ENCODE measurements at places on chromosomes 12 and 14.

- no peak for DNase-seq
Measured at GRCh38 chr12:112413855-112414625, 4.6 kb upstream of the RPL6 start.

GRCh38 chr12:48189331-48190125, 6.1 kb downstream of the CCDC184 start:
- DNase-seq, result peak; percentile 58

GRCh38 chr14:104386151-104386841, 193.3 kb upstream of the C14orf180 start:
- no peak for DNase-seq

- peak; percentile 78 for DNase-seq
Measured at GRCh38 chr14:55579724-55580469, at the start of gene KTN1. Gene KTN1, plus strand, starts transcription at chr14:55580207. Its CDS starts 31,842 bp downstream, at chr14:55612049.

- DNase-seq, result no peak
Measured at GRCh38 chr12:108194585-108194984, 65.5 kb downstream of the WSCD2 start.

DNA sequence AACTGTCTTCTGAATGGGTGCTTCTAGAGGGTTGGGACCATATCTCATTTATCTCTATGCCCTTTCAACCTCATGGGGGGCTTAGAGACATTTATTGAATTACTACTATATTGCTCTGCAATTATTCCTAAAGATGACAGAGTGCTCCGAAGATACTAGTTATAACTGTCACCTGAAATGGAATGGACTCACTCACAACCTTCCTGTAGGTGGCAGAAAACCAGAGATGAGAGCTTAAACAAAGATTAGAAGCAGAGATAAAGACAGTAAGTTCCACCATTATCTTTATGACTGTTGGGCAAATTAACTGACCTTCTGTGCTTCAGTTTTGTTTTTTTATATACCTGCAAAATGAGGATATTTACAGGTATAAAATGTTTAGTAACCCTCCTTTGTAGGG, 31.5 kb upstream of the GTF2A1 start:
- no peak for DNase-seq

DNA sequence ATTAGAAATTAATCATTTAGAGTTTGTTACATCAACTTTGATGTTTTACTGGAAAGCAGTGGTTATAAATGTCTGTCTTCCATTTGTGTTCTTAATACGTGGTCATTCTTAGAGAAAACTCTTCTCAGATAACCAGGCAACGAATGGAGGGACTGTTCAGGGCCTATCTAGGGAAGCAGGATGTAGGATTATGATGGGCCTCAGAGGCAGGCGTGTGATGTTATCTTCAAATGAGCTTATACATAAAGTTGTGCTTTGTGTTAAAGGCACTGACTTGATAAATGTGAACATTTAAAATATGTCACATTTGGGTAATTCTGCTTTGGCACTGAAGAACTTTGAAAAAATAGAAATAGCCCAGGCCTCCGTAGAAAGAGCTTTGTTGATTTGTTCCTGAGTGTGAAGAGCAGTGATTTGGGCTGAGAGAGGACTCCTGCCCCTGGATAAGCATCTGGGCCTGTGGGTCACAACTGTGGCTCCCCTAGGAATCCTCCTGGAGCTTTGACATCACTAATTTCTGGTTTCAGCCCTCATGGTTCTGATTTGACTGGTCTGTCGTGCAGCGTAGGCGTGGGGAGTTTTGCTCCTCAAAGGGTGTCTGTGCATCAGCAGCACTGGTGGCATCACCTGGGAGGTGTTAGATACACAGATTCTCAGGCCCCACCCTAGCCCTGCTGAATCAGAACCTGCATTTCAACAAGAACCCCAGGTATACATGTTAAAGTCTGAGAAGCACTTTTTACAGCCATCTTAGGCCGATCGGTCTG, 55.4 kb downstream of the SAMD4A start:
- no peak for DNase-seq

GRCh38 chr14:24813089-24813815, 179.3 kb upstream of the GZMB start:
- DNase-seq, result no peak

DNA sequence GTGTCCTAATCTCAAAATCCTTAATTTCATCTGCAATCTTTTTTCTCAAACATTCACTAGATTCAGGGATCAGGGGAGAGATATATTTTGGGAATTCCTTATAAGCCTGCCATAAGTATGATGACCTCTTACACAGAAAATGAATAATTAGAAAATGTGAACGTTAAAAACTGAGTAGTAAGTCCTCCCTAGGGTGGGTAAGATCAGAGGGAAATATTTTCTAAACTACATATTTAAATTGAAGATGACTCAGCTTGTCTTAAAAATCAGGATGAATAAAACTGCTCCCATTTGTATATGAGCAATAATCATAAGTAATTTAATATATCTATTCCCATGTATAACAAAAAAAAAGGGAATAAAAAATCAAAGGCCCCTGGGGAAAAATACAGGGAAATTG, 935.5 kb downstream of the TMTC2 start:
- no peak for DNase-seq

DNA sequence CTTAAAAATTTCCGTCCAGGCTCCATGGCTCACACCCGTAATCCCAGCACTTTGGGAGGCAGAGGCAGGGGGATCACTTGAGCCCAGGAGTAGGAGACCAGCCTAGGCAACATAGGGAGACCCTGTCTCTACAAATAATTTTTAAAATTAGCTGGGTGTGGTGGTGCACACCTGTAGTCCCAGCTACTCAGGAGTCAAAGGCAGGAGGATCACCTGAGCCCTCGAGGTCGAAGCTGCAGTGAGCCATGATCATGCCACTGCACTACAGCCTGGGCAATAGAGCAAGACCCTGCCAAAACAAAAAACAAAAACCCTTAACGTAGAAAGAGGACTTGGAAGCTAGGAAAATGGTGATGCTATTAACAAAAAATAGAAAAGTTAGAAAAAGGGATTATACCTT, 2.0 kb upstream of the HECTD1 start:
- DNase-seq, result no peak

- no peak for DNase-seq
Measured at GRCh38 chr14:63853831-63854293, 1.1 kb downstream of the SYNE2 start.

- no peak for DNase-seq
Measured at GRCh38 chr12:132948146-132949066, 7.7 kb downstream of the ZNF605 start.

- DNase-seq, result no peak
Measured at GRCh38 chr14:74527736-74528280, 34.2 kb downstream of the ISCA2 start.

DNA sequence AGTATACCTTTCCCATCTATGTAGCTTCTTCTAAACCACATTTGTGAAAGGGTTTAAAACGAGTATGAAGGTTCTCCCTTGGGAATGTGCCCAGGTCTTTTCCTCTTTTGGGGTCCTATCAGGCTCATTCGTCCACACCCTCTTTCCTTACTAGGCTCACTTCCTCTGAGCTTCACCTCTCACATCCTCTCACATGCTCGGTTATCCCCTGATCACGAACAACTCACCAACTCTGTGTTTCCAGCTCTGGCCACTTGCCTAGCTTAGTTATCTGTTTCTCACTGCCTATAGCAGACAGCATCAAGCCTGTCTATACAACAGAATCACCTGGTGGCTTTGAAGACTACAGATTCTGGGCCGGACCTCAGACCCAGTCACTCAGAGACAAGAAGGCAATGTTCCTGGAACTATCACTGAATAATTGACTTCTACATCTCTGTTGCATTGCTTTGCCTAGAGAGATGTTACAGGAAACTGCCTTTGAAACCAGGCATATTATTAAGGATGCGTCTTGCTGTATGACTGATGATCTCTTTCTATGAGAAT, 158.2 kb downstream of the FOXN3 start:
- DNase-seq, result no peak

DNA sequence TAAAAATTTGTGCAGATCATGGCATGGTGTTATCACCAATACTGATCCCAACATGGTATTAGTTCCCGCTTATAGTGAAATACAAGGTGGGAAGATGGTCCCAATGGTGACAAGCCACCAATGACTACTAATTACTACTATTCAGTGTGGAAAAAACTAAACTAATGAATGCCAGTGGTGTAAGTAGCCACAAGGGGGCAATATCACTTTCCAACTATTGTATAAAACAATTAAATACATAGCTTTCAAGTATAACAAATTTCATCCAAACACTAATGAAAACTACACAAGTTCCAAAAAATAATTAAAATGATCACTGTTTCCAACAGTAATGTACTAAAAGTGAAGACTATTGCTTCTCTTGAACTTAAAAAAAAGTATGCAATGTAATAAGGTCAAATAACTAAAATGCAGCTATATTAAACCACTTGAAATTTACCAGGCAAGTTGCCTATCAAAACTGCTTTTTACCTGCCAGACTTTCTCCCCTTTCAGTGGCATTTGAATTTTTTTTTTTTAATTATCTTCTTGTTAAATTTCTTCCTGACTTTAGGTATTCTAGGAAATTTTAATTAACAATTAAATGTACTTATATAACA, 58.0 kb downstream of the PAPLN start:
- DNase-seq, result no peak

- DNase-seq, result no peak
Measured at GRCh38 chr12:122942637-122943036, 23.6 kb downstream of the ABCB9 start.

DNA sequence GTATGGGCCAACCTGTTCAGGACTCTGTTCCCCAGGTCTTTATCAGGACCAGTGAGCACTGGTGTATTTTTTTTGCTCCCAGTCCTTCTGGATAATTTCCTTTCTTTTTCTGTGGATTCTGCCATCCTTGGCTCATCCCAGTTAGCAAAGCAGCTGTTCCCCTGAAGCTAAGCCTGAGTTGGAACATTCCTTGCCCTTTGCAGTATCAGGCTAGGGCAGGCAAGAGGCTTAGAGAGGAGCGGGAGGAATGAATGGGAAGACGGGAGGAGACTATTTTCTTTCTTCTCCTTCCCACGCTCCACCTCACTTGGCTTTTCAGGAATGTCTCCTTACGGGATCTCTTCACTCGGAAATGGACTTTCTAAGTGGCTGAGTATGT, 29.2 kb downstream of the ERG28 start:
- DNase-seq, result no peak

DNA sequence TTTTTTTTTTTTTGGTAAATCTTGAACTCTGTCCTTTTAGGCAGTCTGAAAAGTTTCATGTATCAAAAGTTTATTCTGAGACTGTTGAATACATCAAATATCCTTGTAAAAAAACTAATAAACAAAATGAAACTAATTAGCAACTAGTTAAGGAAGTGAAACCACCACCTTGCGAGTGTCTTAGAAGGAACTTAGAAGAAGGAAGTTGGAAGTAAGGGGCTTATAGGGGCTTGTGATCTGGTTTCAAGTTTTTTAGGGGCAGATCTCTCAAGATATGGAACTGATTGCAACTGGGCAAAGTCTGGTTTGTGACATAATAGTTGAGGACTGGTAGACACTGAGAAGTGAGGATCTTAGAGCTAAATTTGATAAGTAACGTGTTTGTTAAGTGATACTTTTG, 748.8 kb downstream of the C12orf50 start:
- DNase-seq, result no peak

- DNase-seq, result no peak
Measured at GRCh38 chr14:59017285-59017965, 171.0 kb upstream of the DAAM1 start.

DNA sequence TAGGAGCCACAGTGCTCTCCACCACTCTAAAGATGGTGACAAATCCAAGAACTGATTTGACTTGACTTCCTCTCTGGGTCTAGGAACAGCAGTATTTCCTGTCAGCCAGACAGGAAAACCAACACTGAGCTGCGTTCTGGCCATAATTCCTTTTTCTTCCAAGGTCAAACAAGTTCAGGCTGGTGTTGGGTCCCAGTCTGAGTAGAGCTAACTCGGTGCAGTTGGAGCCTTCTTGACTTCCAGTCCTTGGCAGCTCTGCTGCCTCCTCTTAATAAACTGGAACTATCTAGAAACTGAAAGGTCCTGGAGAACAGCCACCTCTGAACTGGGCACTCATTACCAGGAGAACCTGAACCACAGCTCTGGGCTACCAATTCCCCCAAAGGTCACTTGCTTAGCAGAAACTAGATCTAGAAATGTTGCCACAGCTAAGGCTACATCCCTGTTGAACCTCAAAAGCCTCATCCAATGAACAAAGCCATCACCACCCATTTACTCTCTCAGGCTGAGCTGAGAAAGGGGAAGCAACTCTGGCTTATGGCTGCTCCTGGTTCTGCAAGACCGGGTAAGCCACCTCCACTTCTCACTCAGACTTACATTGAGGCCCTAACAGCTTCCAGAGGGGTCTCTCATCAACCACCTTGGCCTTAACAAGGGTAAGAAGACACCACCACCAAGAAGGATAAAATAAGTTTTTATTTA, 27.7 kb downstream of the MAX start:
- DNase-seq, result no peak

- DNase-seq, result no peak
Measured at GRCh38 chr14:100688598-100689461, 37.9 kb upstream of the DLK1 start.

GRCh38 chr14:28603606-28604005, 163.0 kb upstream of the FOXG1 start:
- no peak for DNase-seq

GRCh38 chr14:64289571-64289970, 4.6 kb downstream of the ESR2 start:
- DNase-seq, result no peak

- no peak for DNase-seq
Measured at GRCh38 chr12:24838531-24838950, 110.4 kb downstream of the BCAT1 start.

- no peak for DNase-seq
Measured at GRCh38 chr14:33061667-33062325, 123.1 kb downstream of the NPAS3 start.

GRCh38 chr14:36827861-36828260, 166.2 kb downstream of the PAX9 start:
- DNase-seq, result no peak

DNA sequence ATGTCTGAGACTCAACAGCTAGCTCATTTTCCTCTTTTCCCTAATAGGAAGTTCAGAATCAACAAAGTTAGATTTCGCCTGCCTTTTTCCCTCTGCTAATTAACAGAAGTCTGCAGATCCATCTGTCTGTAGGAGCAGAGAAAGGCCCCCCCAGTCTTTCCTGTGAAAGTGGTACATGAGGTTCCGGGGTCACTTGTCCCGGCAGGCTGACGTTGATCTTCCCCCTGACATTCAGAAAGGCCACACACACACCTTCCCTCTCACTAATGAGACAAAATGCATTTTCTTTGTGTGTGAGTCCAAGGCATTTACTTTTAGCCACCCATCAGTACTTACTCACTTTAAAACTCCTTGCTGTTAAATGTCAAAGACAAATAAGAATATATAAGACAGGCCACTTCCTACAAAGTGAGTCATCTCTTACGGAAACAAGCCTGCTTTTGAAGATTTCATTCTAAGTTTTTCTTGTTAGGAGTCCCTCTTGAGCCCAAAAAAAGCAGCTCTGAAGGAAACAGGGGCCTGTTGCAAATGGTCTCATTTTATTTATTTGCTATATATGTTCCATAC, 138.7 kb downstream of the TTC7B start:
- no peak for DNase-seq
